Endodermal cell (in vitro differentiated cells): ENCODE measurements at places on chromosomes 16 and 17.
A peak's percentile ranks its signal among the peaks of the same experiment; 100 is the strongest.

GRCh38 chr17:5571281-5571680 is 13.0 kb downstream of the NLRP1 start:
- DNase-seq, result no peak

GRCh38 chr16:85988306-85988705 is 89.3 kb downstream of the IRF8 start:
- DNase-seq, result peak; percentile 15

GRCh38 chr16:53202398-53202797 is 147.6 kb downstream of the CHD9 start:
- no peak for DNase-seq

GRCh38 chr17:59607817-59608403 is 11.8 kb upstream of the CLTC start:
- DNase-seq, result peak; percentile 88

- no peak for DNase-seq
Observed at GRCh38 chr17:41891135-41892020, 26.2 kb upstream of the KLHL11 start.

DNA sequence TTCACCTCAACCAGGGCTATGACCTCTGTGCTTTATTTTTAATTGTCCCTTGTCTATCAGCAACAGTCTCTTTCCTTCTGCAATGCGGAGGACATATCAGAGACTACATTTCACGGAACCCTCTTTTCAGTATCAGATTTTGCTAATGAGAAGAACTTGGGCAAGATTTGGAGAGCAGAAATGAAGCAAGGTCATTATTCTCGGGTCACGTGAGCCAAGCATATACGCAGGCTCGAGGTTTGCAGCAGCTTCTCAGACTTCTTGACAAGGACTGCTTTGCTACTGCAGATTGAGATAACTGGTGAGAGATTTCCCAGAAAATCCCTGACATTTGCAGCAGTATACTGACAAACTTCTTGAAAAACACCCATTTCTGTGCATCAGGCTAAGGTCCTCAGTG is 30.4 kb downstream of the ABCA10 start:
- no peak for DNase-seq

- no peak for DNase-seq
Observed at GRCh38 chr17:79405823-79406222, 205.0 kb downstream of the RBFOX3 start.

GRCh38 chr17:13475574-13476223 is 126.0 kb downstream of the HS3ST3A1 start:
- no peak for DNase-seq

DNA sequence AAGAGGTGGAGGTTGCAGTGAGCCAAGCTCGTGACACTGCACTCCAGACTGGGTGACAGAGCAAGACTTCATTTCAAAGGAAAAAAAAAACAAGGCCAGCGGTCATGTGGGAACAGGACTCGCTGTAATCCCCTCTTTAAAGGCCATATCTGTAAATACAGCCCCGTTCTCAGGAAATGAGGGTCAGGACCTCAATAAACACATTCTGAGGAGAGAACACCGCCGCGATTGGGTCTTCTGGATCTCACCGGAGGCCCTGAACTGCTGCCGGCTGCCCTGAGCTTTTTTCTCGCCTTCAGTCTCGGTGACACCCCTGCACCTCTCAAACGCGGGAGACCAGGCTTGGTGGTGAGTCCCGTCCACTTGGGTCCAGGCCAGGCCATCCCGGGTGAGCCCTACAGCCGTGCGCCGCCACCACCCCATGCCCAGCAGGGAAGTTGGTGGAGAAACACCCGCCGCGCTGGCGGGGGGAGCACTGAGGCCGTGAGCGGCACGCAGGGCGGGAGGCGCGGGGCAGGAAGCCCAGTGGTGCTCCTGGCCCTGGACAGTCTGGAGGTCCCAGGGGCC is 28.4 kb downstream of the SLC25A10 start:
- DNase-seq, result no peak

GRCh38 chr16:57026778-57027062 is 37.4 kb downstream of the NLRC5 start:
- no peak for DNase-seq

GRCh38 chr17:4150096-4150495 is 7.1 kb downstream of the CYB5D2 start:
- no peak for DNase-seq

DNA sequence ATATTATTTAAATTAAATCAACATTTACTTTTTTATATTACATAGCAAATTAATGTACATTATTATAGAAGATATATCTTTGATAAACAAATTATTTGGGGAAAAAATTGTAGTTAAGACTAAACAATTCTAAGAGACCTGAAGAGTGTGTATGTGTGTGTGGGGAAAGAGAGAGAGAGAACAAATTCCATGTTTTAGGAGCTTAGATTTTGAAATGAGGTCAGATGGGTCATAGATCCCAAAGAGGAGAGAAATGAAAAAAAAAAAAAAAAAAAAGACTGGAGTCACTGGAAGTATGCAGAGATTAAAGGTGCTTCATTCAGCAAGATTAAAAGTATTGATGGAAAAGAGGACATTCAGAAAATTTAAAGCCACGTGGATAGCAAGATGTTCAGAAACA is 206.8 kb downstream of the CNTNAP4 start:
- no peak for DNase-seq

- DNase-seq, result no peak
Observed at GRCh38 chr16:81543571-81543970, 99.0 kb downstream of the CMIP start.

DNA sequence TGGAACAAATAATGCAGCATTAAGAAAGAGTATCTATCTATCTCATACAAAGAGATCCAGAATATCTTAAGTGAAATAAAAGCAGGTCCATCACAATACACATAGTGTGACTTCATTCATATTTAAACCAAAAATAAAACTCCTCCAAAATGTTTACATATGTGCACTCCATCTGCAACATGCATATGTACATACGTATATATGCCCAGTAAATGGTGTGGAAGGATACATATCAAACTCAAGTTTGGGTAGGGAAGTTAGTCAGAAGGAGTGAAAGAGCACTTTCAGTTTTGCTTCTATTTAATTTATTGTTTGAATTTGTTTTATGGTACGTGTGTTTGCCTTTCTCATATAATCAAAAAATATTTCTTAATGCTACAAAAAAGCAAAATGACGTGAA is 12.0 kb upstream of the ADAT1 start:
- no peak for DNase-seq
